ENCODE measurements at places on chromosomes 3 and 15.

DNA sequence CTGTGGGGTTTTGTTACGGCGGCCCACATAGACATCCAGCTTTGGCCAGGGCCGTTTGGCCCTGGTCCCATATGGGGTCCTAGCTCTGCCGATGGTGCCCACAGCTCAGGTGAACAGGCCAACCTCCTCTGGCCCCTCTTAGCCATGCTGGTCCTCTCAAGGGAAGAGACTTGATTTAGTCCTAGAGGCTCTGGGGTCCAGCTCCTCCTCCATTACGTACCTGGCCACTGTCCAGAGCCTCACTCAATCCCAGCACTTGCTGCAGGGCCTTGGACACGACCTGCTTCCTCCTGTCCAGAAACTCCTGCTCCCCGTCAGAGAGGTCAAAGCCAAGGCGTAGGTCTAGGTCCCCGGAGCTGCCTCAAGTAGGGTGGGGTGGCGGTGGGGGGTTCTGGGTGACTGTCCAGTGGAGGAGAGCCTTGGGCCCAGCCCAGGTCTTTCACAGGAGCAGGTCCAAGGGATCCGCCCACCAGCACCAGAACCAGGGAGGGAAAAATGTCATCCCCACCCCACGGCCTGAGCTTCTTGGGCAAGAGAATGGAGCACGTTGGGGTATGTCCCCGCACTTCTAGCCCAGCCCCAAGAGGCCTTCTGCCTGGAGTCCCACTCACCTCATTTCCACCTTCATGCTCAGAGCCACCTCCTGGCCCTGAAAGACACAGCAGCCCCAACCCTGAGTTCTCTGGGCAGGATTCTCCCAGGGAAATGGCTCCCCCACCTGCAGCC, 6.8 kb downstream of the PLA2G4F start:
- DNase-seq, result no peak

- DNase-seq, result no peak
Measured at GRCh38 chr15:56940388-56940787, 21.9 kb downstream of the TCF12 start.

DNA sequence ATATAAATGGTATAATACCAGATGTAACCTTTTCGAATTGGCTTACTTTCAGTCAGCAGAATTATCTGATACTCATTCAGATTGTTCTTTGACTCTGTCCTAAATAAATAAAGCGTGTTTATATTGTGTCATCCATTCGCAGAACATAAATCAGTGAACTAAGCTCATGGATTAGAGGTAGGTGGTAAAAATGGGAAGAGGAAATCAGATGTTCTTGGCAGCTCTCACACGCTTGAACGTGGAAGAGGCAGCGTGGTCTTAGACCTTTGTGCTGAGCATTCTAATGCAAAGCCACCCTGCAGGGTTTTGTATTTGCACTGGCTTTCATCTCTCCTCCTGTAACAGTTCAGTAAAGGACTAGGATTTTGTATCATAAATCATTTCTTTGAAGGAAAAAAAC, 441.4 kb downstream of the GABRG3 start:
- DNase-seq, result no peak

- no peak for DNase-seq
Measured at GRCh38 chr3:73832426-73832825, 207.7 kb upstream of the PDZRN3 start.

- no peak for DNase-seq
Measured at GRCh38 chr3:13025090-13025489, 48.1 kb downstream of the IQSEC1 start.

GRCh38 chr15:74399511-74400312, 32.3 kb upstream of the CYP11A1 start:
- DNase-seq, result no peak

- no peak for DNase-seq
Measured at GRCh38 chr3:136427236-136427635, 177.1 kb downstream of the PCCB start.

- peak; percentile 84 for DNase-seq
Measured at GRCh38 chr3:149553781-149554451, 79.4 kb downstream of the TM4SF4 start.

- DNase-seq, result peak; percentile 12
Measured at GRCh38 chr3:198081421-198081844, 121.4 kb downstream of the LMLN start.

DNA sequence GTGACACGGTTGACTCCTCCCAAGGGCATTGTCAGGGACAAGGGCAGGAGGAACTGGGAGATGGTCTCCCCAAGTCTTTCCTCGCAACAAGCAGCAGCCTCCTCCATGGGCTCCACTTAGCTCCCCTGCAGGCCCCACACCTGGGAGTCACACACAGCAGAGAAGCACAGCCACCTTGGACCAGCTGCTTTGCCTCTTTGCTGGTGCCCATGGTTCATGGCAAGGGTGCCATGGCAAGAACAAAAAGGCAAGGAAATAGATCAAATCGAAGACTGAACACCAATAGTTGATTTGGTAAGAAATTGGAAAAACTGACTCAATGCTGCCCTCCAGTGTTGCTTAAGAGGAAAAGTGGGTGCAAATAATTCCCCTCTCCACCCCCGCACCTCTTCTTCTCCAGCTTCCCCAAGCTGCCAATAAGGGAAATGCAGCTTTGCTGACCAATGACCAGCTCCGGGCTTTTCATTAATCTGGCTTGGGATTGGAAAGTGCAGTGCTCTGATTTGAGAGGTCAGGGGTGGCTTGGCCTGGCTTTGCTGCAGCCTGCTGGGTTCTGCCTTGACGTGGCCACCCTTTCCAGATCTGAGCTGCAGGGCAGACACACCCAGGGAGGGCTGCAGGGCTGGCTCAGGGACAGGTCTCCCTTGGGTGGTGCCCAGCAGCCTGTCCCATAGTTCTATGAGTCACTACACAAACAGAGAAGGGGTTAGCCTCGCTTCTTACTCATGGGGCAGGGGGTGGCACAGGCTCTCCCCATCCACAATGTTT, 162.0 kb downstream of the KLF13 start:
- peak; percentile 92 for DNase-seq

GRCh38 chr3:44969828-44970179, 6.2 kb downstream of the ZDHHC3 start:
- DNase-seq, result no peak

DNA sequence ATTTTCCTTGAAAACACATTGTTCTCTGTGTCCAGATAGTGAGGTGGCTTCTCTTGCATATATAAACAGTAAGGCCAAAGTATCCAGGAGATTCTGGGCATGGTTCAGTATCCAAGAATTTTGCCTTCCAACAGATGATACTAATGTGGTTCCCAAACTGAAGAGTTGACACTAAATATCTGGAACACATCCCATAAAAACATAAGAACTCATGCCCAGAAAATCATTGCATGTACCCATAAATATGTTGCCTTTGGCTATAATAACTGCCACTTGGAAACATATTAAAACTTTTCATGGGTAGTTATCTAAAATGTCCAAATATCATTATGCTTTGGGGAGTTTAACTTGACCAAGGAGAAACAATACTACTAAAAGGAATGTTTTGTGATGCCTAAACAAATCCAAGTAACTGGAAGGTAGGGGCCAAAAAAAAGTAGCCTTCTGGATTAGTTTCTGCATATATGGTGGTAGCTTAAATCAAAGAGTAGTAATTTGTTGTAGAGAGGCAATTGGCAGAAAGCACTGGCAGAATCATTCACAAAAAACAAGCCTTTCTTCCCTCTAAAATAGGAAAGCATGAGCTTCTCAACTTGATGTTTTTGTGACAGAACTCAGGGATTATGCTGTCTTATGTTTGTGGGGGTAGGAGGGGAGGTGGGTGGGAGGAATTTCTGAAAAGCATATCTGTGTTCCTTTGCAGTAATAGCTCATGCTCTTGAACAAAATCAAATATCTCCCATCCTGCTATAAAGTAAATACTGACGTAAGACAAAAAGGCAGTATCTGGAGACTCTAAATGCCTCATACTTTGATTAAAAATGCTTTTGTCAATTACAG, 753.9 kb downstream of the TUSC7 start:
- DNase-seq, result no peak

- no peak for DNase-seq
Measured at GRCh38 chr3:152259468-152259867, 9.3 kb upstream of the MBNL1 start.

DNA sequence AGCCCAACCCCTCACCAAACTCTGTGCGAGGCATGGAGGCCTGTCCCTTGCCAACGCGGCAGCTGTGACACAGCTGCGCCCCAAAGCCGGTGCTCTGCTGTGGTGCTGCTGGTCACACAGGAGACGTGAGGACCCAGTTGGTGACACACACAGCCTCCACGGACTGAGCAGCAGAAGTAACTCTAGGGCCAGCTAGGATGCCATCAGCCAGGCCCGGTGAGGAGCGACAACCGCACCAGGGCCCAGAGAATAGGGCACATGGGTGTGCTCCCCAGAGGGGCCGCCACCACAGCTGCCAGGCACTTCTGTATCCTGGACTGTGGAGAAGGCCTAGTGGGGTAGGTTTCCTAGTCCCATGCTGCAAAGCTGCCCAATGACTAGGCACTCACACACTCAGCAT, 10.7 kb downstream of the ZXDC start:
- DNase-seq, result no peak

DNA sequence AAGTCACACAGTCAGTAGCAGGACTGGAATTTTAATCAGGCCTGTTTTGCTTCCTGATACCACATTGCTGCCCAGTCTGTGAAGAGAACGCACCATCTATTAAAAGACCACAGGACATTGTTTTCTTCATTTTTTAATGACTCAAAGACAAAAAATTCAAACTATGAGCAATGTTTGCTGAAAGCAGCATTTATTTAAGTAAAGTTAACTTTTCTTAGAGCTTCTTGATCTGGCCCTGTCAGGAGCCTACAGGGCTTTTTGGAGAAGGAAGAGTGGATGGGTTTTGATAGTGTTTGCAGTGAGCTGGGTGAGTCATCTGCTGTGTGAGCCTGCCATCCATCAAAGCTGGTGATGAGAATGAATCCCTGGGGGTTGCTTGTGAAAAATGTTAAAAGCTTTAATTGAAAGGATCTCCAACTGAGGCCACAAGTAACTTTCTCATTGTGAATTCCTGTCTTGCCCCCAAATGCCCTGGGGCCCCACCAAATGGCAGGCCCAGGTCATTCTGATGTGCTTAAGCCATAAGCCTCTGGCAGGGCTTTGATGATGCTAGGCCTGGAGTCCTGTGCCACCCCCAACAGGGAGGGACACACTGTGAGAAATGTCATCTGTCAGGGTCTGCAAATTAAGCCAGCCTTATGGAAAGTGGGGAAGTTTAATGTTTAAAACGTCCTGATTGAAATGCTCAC, 136.2 kb upstream of the PFN2 start:
- DNase-seq, result peak; percentile 85

DNA sequence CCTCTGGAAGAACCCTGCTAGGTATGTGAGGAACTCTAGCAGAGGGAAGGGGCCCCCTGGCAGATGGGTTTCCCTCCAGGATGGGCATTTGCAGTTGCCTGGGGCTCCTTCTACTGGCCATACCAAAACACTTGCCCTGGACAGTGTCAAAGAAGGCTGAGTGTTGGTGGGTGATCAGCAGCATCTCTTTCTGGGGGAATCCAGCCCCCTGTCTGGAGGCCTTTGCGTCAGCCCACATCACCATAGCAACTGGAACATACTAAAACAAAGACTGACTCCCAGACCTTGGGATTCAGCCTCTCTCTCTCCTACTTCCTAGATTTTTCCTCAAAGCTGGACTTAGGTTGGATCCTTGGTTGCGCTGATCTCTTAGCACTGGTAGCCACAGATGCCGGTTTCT, 8.1 kb downstream of the CEMIP start:
- peak; percentile 30 for DNase-seq

- no peak for DNase-seq
Measured at GRCh38 chr3:95731753-95732152, 1082.6 kb upstream of the EPHA6 start.

DNA sequence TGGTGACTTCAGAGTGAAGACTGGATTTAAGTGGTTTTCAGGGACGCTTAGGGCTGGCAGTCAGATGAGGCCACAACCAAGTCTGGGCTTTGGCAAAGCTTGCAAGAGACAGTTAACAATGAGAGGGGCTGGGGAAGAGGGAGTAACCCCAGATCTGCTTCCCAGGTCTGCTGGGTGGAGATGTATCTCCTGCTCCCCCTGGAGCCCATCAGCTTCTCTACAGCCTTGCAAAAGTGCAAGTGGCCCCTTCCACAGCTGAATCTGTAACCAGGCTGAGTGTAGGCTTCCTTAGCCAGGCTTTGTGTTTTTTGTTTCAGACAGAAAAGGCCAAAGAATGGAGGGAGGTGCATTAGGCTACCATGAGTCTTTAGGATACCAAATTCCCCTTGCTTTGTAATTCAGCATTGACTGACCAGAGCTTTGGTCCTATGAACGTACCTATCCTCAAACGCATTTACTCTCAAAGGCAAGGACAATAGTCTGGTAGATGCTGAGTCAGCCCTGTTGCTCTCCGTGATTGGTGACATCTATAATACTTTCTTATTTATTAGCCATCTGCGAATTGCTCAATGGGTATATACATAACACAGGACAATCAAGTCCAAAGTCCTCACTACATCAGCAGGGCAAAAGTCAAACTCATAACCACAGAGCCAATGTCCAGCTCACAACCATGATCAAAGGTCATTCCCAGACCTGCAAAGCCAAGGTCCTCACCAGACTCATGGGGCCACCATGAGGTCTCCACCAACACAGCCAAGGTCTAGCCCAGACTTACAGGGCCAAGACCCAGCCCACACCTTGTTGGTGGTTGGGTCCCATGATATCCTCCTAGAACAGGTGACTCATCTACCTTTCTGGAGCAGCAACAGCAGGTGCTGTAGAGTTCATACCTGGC, 17.1 kb downstream of the CCDC13 start:
- DNase-seq, result peak; percentile 31

- no peak for DNase-seq
Measured at GRCh38 chr3:48276911-48277641, 36.2 kb downstream of the ZNF589 start.

GRCh38 chr3:120438665-120439370, 12.0 kb downstream of the FSTL1 start:
- peak; percentile 66 for DNase-seq

GRCh38 chr3:71628522-71628921, 45.0 kb upstream of the FOXP1 start:
- DNase-seq, result no peak

DNA sequence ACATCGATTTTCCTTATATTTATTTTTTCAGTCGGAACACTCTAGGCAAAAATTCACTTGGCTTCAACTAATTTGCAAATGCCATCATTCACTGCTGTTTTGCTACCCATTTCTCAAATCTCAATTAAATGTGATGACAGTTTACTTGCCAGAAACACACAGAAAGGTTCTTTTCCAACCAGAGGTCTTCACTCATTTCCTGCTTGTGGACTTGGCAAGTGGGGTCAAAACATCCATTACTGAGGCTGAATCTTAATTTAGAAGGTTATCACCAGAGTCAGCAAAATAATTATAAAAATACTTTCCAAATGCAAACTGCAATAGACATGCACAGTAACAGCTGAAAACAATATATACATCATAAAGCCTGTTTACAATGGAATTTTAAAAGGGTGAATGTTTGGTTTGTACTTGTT, 625.4 kb upstream of the TBL1XR1 start:
- no peak for DNase-seq

DNA sequence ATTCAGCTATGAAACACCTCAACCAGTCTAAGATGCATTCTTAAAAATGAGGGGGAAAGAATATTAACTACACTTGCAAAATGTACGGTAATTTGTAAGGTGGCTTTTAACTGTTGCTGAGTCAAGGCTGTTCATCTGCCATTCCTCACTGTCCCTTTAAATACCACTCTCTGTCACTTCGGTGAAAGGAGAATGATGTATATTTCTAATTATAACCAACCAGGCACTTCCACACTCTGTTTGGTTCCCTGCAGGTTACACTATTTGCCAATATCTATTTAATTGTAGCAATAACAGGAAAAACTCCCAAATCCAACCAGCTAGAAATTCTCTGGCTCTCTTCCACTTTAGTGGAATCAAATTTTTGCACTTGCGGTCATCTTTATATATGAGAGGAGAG, 70.5 kb upstream of the SLCO3A1 start:
- no peak for DNase-seq

Data from eye (tissue), 1 donor.